ENCODE measurements at places on chromosomes 2 and 18. TPM values are rescaled to one million over a fixed set of nuclear protein-coding genes. Genes with fewer than 3 reads are reported as not detected.

DNA sequence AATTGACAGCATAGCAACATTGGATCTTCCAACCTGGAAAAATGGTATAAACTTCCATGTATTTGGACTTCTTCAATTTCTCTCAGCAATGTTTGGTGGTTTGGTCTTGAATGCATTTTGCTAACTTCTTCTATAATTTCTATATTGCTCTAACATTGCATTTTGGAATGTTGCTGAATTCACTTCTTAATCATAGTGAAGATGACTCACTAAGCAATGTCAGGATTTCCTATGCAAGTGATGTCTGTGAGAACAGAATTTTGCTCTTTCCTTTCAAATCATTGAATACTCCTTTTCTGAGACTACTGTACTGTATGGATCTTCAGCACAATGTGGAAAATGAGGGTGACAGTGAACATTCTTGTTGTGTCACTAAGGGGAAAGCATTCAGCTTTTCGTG lies 28.9 kb upstream of the CDH19 start:
- no peak overlapping the region for H3K27ac ChIP-seq
- H3K27me3 ChIP-seq: no peaks in the 10 kb centered on the region
- H3K4me3 ChIP-seq: no peak overlapping the region
- H3K4me1 ChIP-seq: no peaks in the 10 kb centered on the region
- no peaks in the 10 kb centered on the region for H3K36me3 ChIP-seq

DNA sequence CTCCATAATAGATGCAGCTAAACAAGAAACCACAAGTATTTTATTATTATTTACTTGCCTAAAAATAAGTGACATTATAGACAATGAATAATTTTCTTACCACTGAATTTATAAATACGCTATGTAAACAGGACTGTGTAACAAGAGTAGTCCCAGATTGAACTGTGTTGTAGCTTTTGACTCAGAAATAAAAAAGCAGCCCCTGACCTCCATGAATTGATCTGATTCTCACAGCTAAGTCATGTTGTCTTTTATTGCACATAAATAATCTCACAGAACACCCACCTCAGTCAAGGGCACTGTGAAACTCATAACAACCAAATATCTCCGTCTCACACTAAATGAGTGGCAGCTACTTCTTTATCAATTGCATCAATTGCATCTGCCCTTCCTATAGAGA lies 171.6 kb downstream of the TMX3 start:
- no peak overlapping the region for H3K27ac ChIP-seq
- H3K36me3 ChIP-seq: no peaks in the 10 kb centered on the region
- DNase-seq: no peak
- no peak overlapping the region for H3K4me3 ChIP-seq
- peaks cover 4% of the 10 kb centered on the region for H3K27me3 ChIP-seq
- no peaks in the 10 kb centered on the region for H3K4me1 ChIP-seq

DNA sequence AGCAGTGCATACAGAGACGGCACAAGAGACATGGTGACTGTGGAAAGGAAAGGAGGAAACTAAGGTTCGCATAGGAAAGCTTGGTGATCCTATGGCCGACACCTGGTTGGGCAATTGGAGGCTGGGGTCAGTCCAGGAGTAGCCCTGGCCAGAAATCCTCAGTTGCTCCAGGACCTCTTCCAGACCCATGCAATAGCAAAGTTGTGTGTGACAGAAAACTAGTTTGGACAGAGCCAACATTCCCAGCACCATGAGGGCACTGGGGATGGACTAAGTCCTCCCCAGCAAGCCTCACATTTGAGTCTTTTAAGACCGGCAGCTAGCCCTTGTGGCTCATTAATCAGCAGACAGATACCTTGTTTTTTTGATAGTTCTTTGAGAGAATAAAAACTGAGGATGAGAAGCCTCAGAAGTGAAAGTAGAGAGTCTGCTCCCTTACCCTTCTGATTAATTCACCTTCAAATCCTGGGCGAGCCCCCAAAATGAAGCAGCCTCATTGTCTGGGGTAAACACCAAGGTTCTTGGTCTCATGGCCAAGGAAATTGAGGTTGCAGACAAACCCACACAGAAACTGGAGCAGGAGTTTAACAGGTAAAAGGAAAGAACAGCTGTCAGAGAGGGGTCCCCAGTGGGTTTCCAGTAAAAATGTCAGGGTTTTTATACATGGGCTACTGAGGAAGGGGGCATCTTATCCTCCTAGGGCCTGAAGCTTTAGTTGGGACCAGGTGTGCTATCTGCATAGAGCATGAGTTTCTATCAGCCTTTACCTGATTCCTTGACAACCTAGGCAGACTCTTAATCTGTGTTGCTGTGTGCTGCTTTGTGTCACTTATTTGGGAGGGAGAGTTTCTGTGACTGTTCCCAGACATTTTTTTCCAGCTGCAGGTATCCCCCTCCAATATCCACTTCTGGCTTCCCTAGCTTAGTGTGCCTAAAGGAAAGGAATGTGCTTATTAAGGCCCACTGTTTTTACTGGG lies 39.1 kb downstream of the STK17B start:
- no peak overlapping the region for H3K4me3 ChIP-seq
- H3K4me1 ChIP-seq: peaks cover 13% of the 10 kb centered on the region
- peak overlapping the region; percentile 70 for H3K27ac ChIP-seq
- DNase-seq: peak; percentile 79

DNA sequence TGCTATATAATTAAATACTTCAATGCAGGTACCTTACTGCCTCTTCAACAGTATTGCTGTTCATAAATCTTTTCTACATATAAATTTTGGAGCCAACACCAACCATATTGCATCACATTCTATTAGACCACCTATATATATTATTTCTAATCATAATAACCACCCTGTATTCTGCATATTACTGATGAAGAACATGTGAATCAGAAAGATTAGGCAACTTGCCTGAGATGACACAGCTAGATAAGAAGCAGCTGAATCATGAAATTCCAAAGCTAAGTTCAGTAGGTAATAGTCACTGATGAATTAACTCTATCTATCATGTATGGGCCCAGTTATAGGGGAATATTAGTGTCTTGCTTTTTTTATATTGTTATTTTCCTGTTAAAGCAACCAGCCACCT lies 161.8 kb downstream of the AGPS start:
- no peaks in the 10 kb centered on the region for H3K36me3 ChIP-seq
- no peak overlapping the region for H3K27ac ChIP-seq
- no peak for DNase-seq
- H3K4me1 ChIP-seq: peaks cover 8% of the 10 kb centered on the region

Gene PLEKHB2
- 43.4 TPM for total RNA-seq

Gene CFC1
- total RNA-seq: not detected

DNA sequence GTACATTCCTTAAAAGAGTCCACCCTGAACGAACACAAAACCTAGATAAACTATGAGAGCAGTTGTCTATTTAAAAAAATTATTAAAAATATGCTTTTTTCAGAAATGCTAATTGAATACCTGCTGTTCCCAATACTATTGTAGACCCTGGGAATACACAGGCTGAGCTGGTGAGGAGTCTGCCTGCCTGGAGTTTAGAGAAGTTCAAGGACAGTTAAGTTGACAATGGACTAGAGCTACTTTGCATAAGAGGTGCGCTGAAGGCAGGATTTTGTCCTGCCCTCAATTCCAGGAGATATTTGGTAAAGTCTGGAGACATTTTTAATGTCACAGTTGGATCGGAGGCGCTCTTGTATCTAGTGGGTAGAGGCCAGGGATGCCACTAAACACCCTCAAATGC lies 110.2 kb downstream of the SETBP1 start:
- DNase-seq: no peak
- no peak overlapping the region for H3K27ac ChIP-seq
- peaks cover 7% of the 10 kb centered on the region for H3K4me1 ChIP-seq
- no peak overlapping the region for H3K4me3 ChIP-seq
- H3K36me3 ChIP-seq: no peaks in the 10 kb centered on the region

DNA sequence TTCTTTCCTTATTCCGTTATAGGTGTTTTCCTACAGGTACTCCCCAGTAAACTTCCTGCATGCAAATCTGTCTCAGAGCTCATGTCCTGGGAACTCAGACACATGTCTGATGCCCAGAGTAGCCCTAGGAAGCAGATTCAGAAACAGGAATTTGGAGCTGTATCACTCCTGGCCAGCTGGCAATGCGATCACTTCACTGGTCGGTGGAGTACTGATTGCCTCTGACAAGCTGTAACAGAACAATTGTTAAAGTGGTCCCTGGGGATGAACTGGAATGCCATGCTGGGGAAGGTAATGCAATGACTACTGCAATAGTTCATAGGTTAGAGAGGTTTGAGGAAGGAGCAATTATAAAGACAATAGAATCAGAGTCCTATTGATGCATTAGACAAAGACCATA lies 131.6 kb upstream of the DOCK10 start:
- no peak overlapping the region for H3K27ac ChIP-seq
- H3K4me1 ChIP-seq: no peaks in the 10 kb centered on the region
- no peaks in the 10 kb centered on the region for H3K36me3 ChIP-seq
- no peak overlapping the region for H3K4me3 ChIP-seq

Gene KCNG3
- total RNA-seq: 0.19 TPM

Gene C1GALT1C1L
- total RNA-seq: not detected

DNA sequence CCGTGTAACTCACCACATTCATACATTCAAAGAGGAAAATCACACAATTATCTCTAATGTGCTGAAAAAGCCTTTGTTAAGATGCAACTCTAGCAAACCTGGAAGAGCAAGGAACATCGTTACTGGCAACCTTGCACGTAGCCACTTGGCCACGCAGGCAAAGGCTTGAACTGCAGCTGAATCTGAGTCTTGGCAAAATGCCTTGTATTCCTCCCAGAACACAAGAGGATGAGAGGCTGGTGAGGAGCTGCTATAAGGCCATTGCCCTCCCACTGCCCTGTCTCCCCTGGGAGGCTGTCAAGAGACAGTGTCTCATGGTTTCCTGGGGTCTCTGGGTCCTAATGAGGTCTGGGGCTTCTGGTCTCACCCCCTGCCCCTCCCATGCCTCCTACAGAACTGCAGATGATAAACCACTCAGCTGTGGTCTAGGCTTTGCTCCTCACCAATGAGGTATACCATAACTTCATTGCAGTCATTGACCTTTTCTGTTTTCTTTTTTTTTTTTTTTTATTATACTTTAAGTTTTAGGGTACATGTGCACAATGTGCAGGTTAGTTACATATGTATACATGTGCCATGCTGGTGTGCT lies 141.4 kb downstream of the SPP2 start:
- DNase-seq: no peak
- H3K4me1 ChIP-seq: no peaks in the 10 kb centered on the region
- no peaks in the 10 kb centered on the region for H3K36me3 ChIP-seq
- no peak overlapping the region for H3K27ac ChIP-seq
- H3K4me3 ChIP-seq: no peak overlapping the region
- H3K27me3 ChIP-seq: no peaks in the 10 kb centered on the region

- no peaks in the 10 kb centered on the region for H3K36me3 ChIP-seq
- peaks cover 3% of the 10 kb centered on the region for H3K27me3 ChIP-seq
- no peak overlapping the region for H3K4me3 ChIP-seq
- DNase-seq: no peak
These were observed 467.3 kb upstream of the MYT1L start for GRCh38 chr2:2798337-2798736.

GRCh38 chr18:23479829-23480505 lies 23.3 kb upstream of the RMC1 start:
- DNase-seq: no peak
- no peaks in the 10 kb centered on the region for H3K27me3 ChIP-seq
- no peaks in the 10 kb centered on the region for H3K4me1 ChIP-seq

Gene ZNF385B
- not detected for total RNA-seq

GRCh38 chr2:141806090-141806489 lies 324.7 kb downstream of the LRP1B start:
- no peaks in the 10 kb centered on the region for H3K27me3 ChIP-seq
- DNase-seq: no peak
- no peaks in the 10 kb centered on the region for H3K4me1 ChIP-seq
- no peak overlapping the region for H3K4me3 ChIP-seq
- H3K36me3 ChIP-seq: no peaks in the 10 kb centered on the region
- H3K27ac ChIP-seq: no peak overlapping the region

GRCh38 chr2:135997380-135997779 lies 12.0 kb upstream of the DARS1 start:
- H3K36me3 ChIP-seq: no peaks in the 10 kb centered on the region
- no peak for DNase-seq
- no peak overlapping the region for H3K4me3 ChIP-seq
- H3K27me3 ChIP-seq: no peaks in the 10 kb centered on the region
- peaks cover 21% of the 10 kb centered on the region for H3K4me1 ChIP-seq

DNA sequence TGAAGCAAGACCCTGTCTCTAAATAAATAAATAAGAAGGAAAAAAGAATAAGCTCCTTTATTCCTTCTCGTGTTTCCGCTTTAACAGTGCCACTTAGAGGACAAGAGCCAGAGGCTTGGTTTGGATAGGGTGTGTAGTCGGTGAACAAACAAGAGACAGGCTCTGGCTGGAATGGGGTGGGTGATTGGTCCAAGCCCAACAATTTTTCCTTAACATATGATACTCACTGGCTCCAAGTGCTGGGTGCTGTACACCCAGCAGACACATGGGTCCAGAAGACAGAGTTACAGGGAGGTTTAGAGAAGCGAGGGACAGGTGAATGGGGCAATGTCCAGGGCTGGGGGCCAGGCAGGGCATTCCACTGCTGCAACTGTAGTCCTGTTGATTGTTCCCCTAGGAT lies 77.8 kb downstream of the NCAPH start:
- DNase-seq: no peak
- H3K27ac ChIP-seq: no peak overlapping the region
- peaks cover 7% of the 10 kb centered on the region for H3K4me1 ChIP-seq
- no peak overlapping the region for H3K4me3 ChIP-seq
- H3K36me3 ChIP-seq: no peaks in the 10 kb centered on the region

Gene MROH2A
- not detected for total RNA-seq

Gene RAB17
- total RNA-seq: not detected

Gene FAM110C
- 0.10 TPM for total RNA-seq

Gene INSIG2
- total RNA-seq: 19.3 TPM
